Effector CD4-positive, alpha-beta T cell (primary cell): ENCODE measurements at places on chromosomes 2 and 18.

GRCh38 chr2:147405651-147406050 is 439.2 kb upstream of the ACVR2A start:
- DNase-seq = no peak

- DNase-seq = no peak
Measured at GRCh38 chr2:143745060-143745459, 615.8 kb downstream of the ARHGAP15 start.

DNA sequence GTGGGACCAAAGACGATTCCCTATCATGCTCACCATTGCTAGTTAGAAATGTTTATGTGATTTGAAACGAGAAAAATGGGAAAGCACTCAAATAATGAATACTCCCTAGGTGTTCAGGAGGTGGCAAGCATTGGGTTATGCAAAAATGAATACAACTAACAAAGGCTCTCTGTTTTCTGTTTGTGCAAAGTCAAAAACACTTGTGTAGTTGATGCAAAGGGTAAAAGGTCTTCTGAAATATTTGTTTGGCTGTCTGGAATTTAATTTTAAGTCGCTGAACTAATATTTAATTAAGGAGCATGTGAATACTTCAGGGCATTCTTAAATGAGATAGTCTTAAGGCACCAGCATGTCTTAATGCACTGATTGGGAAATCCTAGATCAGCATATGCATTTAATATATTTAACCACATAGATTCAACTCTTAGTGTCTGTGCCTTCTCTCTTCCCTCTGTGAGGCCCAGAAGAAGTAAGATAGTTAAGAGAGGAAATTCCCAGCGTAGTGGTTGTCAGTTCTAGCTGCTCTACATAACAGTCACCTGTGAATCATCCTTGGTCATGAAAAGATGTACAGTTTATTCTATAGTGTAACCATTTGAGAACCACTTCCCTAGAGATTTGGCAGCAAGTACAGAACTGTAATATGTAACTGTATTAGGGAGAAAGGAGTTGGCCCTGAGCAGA is 111.9 kb downstream of the EPC2 start:
- no peak for DNase-seq

- peak; percentile 34 for DNase-seq
Measured at GRCh38 chr2:172442072-172442895, 14.9 kb downstream of the ITGA6 start.

- DNase-seq = no peak
Measured at GRCh38 chr2:21656330-21657075, 532.7 kb downstream of the TDRD15 start.

DNA sequence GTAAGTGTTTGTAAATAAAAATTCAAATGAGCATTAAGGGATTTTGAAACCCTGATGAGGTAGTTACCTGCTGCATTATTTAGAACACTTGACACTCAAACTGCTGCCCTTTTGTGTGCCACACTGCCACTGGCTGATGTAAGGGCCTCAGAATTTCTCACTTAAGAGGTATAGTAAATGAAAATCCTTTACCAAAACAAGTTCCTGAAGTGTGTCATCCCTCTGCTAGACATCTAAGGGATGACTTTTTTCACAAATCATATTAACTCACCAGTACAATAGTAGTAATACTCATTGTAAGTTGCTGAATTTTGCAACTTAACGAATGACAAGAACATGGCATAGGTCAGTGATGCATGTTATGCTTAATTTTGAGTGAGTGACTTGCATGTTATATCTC is 274.9 kb upstream of the UBE2E3 start:
- DNase-seq = no peak

GRCh38 chr18:77127769-77128671 is 4.6 kb downstream of the MBP start:
- peak; percentile 52 for DNase-seq
